ENCODE measurements at places on chromosomes 4 and X. TPM values are rescaled to one million over a fixed set of nuclear protein-coding genes. Genes with fewer than 3 reads are reported as not detected.

The CYBB gene
- not detected for total RNA-seq

The SPP1 gene
- total RNA-seq, result 152 TPM

The FATE1 gene
- total RNA-seq, result not detected

The AFF2 gene
- total RNA-seq, result not detected

The GALNTL6 gene
- 0.06 TPM for total RNA-seq

The FMR1NB gene
- total RNA-seq, result not detected

The ADAM29 gene
- total RNA-seq, result not detected

Data from A549 treated with GW870086 at 1 μM for 4 hours (cell line).